Activated CD8-positive, alpha-beta T cell treated with anti-CD3 and anti-CD28 coated beads for 36 hours (primary cell): ENCODE measurements at places on chromosomes 12 and 14. TPM values are rescaled to one million over a fixed set of nuclear protein-coding genes. Genes with fewer than 3 reads are reported as not detected.
A peak's percentile ranks its signal among the peaks of the same experiment; 100 is the strongest.

DNA sequence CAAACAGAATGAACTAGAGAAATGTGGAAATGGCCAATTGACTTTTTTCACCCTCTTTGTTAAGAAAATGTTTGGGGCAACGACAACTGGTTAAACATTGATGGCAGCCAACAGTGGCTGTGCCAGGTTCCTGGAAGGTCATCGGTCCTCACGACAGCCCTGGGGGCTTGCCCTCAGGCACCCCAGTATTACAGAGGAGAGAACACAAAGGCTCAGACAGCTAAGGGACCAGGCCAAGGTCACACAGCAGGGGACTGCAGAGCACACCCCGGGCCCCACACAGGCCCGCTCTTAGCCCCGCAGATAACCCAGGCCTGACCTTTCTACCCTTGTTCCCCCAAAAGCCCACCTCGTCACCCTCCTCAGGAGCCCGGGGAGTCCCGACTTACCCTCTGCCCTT lies 1.3 kb downstream of the TRPV4 start:
- peaks cover 3% of the 10 kb centered on the region for H3K4me1 ChIP-seq
- H3K36me3 ChIP-seq, result no peaks in the 10 kb centered on the region
- H3K27ac ChIP-seq, result no peak overlapping the region
- no peak overlapping the region for H3K4me3 ChIP-seq
- H3K27me3 ChIP-seq, result peaks cover 27% of the 10 kb centered on the region

DNA sequence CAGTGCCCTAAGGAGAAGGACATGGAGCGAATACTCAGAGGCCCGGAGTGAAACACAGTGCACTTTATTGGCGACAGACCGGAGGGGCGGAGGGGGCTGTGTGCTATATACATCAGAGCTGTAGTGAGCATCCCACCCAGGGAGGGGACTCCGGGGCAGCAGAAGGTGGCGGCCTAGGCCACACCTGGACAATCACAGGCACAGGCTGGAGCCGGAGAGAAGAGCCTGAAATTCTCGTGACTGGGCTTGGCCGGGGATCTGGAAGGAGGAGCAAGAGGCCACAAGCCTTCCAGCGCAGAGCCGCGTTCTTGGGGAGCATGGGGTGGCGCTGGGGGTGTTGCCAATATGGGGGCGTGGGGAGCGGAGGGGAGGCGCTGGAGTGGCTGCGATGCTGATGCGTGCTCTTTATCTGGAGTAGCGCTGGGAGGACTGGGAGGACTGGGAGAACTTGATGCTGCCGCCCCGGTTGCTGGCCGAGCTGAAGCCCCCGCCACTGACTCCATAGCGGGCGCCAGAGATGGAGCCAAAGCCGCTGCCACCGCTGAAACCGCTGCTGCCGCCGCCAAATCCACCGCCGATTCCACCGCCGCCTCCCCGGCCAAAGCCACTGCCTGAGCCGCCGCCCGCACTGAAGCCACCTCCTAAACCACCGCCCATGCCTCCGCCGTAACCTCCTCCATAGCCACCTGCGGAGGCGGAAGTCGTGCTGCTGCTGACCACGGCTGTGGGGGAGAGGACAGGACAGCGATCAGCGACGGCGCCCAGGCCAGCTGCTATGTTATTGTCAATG lies 6.1 kb downstream of the KRT3 start:
- no peak overlapping the region for H3K27ac ChIP-seq
- no peak overlapping the region for H3K4me3 ChIP-seq
- DNase-seq, result no peak
- peaks cover 19% of the 10 kb centered on the region for H3K4me1 ChIP-seq
- peaks cover 28% of the 10 kb centered on the region for H3K27me3 ChIP-seq
- no peaks in the 10 kb centered on the region for H3K36me3 ChIP-seq

DNA sequence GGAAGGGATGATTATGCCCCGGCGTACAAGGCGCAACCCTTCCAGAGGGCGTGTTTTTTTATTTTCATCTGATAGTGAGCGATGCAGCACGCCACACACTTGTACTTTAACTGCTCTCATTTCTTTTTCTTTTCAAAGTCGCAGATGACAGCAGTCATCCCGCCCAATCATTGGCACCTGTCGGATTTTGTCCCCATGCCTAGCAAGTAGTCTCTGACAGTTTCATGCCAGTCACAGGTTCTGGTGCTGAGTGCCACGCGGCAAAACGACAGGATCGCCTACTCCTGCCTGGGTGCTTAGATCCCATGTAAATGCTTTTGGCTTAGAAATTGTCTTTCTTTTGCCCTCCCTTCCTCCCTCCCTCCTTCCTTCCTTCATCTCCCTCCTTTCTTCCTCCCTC lies 117.7 kb downstream of the GLT1D1 start:
- H3K4me1 ChIP-seq, result peaks cover 4% of the 10 kb centered on the region
- no peaks in the 10 kb centered on the region for H3K36me3 ChIP-seq
- no peak overlapping the region for H3K27ac ChIP-seq
- peaks cover 37% of the 10 kb centered on the region for H3K27me3 ChIP-seq

DNA sequence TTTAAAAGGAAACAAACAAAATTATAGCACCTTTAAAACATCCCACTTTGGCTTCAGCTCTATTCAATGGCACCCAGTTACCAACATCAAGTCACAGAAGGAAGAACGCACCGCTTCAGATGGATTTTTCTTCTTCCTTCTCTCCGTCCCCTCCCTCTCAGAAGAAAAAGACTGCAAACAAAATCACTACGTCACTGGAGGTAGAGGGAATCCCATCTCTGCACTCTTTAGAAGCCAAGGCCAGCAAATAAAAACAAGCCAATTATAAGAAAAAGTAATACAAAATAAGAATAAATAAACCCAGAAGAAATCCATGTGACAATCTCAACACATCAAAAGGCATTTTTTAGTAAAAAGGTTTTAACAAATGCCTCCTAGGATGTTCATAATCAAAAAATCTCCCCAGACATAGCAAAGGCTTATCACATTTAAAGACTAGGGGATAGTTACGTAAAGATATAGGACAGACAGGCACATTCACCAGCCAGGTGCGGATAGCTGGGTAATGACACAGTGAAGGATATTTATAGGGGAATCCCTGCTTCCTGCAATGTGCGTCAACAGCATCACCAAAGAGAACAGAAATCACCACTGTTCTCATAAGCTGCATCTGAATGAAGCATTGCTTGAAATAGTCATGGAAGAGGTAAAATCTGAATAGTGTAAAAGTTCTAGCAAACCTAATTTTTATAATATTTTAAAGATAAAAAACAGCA lies 89.4 kb downstream of the R3HDM2 start:
- no peak overlapping the region for H3K27ac ChIP-seq
- H3K4me3 ChIP-seq, result no peak overlapping the region
- H3K36me3 ChIP-seq, result peaks cover 18% of the 10 kb centered on the region
- DNase-seq, result no peak
- H3K27me3 ChIP-seq, result no peaks in the 10 kb centered on the region

GRCh38 chr14:101273091-101273490 lies 288.2 kb upstream of the DIO3 start:
- no peak overlapping the region for H3K27ac ChIP-seq
- H3K27me3 ChIP-seq, result peaks cover 21% of the 10 kb centered on the region
- no peak overlapping the region for H3K4me3 ChIP-seq
- H3K4me1 ChIP-seq, result no peaks in the 10 kb centered on the region
- no peak for DNase-seq
- H3K36me3 ChIP-seq, result no peaks in the 10 kb centered on the region

DNA sequence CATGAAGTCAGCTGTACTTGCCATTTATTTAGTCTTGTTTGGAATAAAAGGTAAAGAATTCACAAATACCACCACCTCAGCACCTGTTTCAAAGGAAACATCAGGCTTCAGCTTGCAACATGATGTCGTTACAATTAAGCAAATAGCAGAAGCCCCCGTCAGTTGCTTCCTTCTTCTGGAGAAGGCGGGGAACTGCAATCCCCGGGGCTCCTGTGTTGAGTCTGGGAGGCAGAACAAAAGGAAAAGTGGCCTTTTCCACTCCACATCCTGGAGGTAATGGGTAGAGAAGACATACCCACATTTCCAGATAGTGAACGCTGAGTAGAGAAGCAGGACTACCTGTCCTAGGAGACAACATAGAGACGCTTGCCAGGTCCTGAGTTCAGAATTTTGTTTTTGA lies 92.8 kb downstream of the DNAH10 start:
- no peak overlapping the region for H3K4me3 ChIP-seq
- H3K27me3 ChIP-seq, result no peaks in the 10 kb centered on the region

- H3K36me3 ChIP-seq, result peaks cover 2% of the 10 kb centered on the region
- H3K27ac ChIP-seq, result no peak overlapping the region
- H3K4me1 ChIP-seq, result no peaks in the 10 kb centered on the region
- no peak overlapping the region for H3K4me3 ChIP-seq
These were observed 116.7 kb downstream of the CACNA1C start for GRCh38 chr12:2169489-2169888.

- peak overlapping the region; percentile 79 for H3K4me3 ChIP-seq
- no peaks in the 10 kb centered on the region for H3K36me3 ChIP-seq
- H3K27ac ChIP-seq, result peak overlapping the region; percentile 75
- H3K4me1 ChIP-seq, result peaks cover 28% of the 10 kb centered on the region
- no peak for DNase-seq
These were observed 16.4 kb upstream of the ANKRD9 start for GRCh38 chr14:102525929-102526497.

- H3K4me3 ChIP-seq, result no peak overlapping the region
- no peaks in the 10 kb centered on the region for H3K27me3 ChIP-seq
- peaks cover 7% of the 10 kb centered on the region for H3K36me3 ChIP-seq
- peaks cover 59% of the 10 kb centered on the region for H3K4me1 ChIP-seq
- DNase-seq, result no peak
These were observed 3.5 kb downstream of the ELK3 start for GRCh38 chr12:96197503-96198272.

- H3K4me3 ChIP-seq, result no peak overlapping the region
- H3K27me3 ChIP-seq, result no peaks in the 10 kb centered on the region
- no peak overlapping the region for H3K27ac ChIP-seq
- H3K36me3 ChIP-seq, result peaks cover 24% of the 10 kb centered on the region
- no peak for DNase-seq
These were observed 62.9 kb downstream of the GCH1 start for GRCh38 chr14:54839701-54840119.

DNA sequence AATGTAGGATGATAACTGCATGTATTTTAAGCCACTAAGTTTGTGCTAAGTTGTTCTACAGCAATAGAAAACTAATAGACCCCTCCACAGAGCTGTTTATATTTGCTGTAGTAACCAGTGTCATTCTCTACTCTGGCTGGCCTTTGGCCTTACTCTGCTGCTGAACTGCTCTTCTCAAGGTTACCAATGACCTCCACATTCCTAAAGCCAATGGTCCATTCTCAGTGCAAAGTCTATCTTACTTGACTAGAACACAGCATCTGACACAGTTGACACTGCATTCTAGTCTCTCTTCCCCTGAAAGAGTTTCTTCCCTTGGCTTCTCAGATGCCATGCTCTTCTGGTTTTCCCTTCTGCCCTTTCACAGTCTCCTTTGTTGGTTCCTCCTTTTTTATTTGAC lies 154.8 kb upstream of the CRY1 start:
- no peaks in the 10 kb centered on the region for H3K4me1 ChIP-seq
- H3K36me3 ChIP-seq, result no peaks in the 10 kb centered on the region
- no peak overlapping the region for H3K27ac ChIP-seq
- no peak for DNase-seq
- no peak overlapping the region for H3K4me3 ChIP-seq
- H3K27me3 ChIP-seq, result peaks cover 4% of the 10 kb centered on the region

GRCh38 chr12:106135781-106136180 lies 3.0 kb downstream of the NUAK1 start:
- no peak for DNase-seq
- H3K4me1 ChIP-seq, result peaks cover 9% of the 10 kb centered on the region
- H3K27me3 ChIP-seq, result peaks cover 45% of the 10 kb centered on the region
- no peak overlapping the region for H3K4me3 ChIP-seq
- no peak overlapping the region for H3K27ac ChIP-seq

DNA sequence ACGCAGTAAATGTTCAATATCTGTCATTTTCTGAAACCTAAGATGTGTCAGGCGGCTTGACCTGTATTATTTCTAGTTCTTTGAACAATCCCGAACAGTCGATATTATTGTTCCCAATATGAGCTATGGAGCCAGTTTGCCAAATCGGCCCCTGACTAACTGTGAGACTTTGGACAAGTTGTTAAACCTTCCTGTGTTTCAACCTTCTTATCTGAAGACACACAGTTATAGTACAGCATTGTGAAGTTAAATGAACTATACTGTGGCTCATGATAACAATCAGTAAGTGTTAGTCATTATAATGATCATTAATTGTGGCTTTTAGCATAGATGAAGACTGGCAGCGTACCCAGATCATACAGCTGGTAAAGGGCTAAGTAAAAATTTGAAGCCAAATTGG lies 23.4 kb downstream of the DDX47 start:
- H3K27ac ChIP-seq, result no peak overlapping the region
- H3K27me3 ChIP-seq, result no peaks in the 10 kb centered on the region
- no peak overlapping the region for H3K4me3 ChIP-seq
- H3K4me1 ChIP-seq, result peaks cover 26% of the 10 kb centered on the region

DNA sequence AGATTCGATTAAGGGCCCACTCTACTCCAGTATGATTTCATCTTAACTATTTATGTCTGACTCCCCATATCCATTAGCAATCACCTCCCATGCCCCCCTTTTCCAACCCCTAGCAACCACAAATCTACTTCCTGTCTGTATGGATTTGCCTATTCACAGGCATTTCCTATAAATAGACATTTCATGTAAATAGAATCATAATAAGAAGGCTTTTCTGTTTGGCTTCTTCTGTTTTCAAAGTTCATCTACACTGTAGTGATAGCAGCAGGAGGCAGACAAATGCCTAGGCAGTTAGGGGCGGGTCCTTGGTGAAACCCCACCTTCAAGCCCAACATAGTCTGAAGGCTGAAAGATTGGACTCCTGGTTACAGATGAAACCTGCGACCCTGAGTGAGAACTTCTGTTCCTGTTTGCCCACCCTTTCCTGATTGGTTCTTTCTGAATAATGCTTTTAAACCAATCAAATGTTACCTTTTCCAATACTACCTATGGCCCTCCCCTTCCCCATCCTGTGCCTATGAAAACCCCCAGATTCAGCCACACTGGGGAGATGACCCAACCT lies 62.1 kb upstream of the HECTD1 start:
- H3K36me3 ChIP-seq, result peaks cover 1% of the 10 kb centered on the region
- no peaks in the 10 kb centered on the region for H3K27me3 ChIP-seq
- no peak overlapping the region for H3K27ac ChIP-seq
- peaks cover 8% of the 10 kb centered on the region for H3K4me1 ChIP-seq
- no peak overlapping the region for H3K4me3 ChIP-seq
- DNase-seq, result no peak

Gene FLRT2
- total RNA-seq, result not detected

Gene JPH4
- total RNA-seq, result 0.25 TPM

Gene ATP5MC2
- total RNA-seq, result 378 TPM

Gene DHH
- total RNA-seq, result not detected

Gene KRT5
- not detected for total RNA-seq

Gene MIA2
- total RNA-seq, result 18.3 TPM

Gene PMCH
- not detected for total RNA-seq

Gene RHOJ
- not detected for total RNA-seq

Gene MYO1A
- 2.6 TPM for total RNA-seq
